ENCODE measurements at places on chromosomes 11 and 22.

DNA sequence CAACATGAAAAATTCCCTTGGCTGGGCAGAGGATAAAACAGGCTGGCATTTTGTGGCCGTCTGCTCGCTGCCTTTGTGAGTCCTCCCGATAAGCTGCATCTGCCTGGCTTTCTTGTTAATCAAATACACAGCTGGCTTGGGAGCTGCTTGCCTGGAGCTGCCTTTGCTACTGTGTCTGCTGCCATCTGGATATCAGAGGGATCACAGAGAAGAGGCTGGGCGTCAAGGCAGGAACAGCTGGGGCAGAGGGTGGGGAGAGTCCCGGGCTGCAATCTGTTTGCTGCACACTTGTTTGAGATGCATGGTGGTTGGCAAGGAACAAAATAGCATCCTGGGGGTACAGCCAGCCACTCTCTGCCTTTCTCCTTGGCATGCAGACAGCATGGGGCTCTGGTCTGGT, 36.0 kb downstream of the COMMD9 start:
- DNase-seq: no peak

DNA sequence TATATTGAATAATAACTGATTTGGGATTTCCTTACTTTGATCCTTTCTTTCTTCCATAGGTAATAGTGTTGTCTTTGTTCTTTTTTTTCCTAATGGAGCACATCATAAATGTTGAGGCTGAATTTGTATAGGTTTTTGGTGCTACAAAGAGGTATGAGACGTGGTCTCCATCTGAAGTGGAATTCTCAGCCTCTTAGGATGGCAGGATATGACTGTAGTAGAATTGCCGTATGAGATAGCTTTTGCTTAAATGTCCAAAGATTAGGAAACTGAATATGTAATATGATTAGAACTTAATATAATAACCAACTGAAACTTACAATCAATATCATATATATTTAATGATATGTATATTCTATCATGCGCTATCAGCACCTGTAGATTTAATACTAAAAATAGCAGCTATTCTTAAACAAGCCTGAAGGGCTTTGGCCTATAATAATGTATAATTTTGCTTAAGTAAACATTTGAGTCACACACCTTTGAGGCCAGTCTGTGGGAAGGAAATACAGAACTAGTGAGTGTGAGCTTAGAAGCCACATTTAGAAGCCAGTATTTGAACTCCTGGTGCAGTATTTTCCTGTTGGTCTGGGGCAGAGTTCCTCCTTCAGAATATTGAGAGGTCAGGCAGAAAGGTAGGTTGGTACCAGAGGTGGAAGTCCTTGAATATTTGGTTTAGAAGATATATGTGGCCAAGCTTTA, 62.6 kb downstream of the SWAP70 start:
- DNase-seq: no peak

DNA sequence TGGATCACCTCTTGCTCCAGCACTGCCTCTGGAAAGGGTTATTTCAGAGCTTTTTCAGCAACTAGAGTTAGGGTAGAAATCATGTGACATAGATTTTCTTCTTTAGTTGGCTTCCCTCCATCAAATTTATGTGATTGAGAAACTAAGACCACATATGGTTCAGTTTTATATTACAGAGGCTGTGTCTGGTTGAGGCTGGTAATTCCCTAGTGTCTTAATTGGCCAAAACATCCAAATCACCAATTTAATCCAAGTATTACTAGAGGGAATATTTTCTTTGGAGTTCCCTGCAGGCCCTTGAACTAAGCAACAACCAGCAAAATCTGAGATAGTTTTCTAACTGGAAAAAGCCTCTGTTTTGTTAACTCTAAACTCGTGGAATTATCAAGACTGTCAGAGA, 136.3 kb downstream of the ARHGAP42 start:
- no peak for DNase-seq

DNA sequence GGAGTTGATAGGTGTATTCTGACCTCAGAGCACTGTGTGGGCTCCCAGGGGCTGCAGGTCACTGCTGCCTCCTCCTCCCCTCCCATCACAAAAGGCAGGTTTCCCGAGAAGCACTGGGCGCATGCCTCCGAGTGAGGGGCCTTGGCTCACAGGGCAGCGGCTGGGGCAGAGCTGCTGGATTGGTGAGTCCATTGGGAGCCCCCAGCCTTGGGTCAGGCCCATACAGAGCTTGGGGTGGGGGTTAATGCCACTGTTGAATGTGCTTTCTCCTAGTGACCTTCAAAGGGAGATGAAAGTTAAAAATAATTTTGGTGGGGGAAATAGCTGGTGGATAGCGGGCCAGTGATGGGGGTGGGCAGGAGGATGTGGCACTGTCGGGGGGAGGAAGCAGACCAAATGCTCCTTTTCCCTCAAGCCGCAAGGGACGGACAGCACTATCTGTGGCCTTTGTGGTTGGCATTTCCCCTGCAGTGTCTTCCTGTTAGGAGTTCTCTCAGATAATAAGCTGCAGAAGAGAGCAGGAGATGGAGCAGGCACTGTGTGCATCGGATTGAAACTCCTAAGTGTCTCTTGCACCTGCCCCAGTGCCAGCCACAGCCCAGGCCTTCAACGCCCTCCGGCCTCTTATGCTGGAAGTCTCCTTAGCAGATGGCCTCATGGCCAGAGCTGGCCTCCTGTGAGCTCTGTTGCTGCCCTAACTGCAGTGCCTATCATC, 3.2 kb downstream of the TUBA8 start:
- DNase-seq: no peak

DNA sequence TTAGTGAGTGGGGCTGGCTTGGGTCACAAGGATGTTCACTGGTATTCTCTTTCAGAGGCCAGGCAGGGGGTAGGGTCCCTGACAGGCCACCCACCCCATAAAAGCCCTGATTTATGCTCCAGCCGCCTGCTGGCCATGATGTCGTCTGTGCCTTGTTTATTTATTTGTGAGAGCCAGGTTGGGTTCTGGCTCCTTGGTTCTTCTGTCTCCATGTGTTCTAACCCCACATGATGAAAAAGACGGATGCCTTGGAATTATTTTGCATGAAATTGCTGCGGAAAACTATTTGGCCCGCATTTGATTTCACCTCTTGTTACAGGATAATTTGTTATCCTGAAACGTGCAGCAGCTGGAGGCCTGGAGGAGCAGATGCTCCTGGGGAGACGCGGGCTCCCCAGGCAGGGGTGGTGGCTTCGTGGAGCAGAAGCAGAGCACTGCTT, 46.3 kb upstream of the WNT11 start:
- DNase-seq: no peak

GRCh38 chr22:31871480-31871879, 72.9 kb upstream of the YWHAH start:
- DNase-seq: no peak

DNA sequence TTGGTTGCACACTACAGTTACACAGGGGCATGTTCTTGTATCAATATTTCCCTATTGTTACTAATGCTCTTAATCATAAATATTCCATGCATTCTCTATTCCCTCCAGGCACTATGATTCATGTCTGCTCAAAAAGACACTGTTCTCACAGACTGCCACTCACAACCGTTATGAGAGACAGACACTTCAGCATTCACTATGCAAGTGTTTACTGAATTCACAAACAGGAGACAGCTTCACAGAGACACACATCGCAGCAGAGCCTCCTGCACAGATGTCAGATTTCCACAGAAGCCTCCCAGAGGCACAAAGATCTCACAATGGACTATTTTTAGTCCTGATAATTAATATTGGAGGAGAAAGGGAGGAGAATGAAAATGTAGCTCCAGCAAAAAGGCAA, 930.4 kb downstream of the OPCML start:
- no peak for DNase-seq

- DNase-seq: no peak
These were observed 128.1 kb downstream of the CTTN start for GRCh38 chr11:70526116-70527045.

DNA sequence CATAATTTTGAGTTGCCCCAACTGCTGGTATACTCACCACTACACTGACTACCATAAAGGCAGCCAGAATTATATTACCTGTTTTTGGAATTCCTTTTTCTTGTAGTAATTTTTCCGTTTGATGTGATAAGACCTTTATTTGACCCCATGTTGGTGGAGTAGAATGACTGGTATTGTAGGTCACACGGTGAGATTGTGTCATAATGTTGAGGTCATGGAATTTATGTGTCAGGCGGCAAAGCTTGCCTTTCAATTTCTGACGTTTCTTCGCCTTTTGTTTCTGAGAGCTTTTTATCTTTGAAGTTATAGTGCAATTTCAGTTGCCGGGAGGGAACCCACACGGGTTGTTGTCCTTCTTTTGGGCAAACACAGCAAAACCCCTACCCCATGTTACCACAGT, 13.0 kb downstream of the OR52K1 start:
- no peak for DNase-seq

- DNase-seq: no peak
These were observed 34.2 kb downstream of the IL18 start for GRCh38 chr11:112129656-112130055.

- DNase-seq: no peak
These were observed 29.2 kb upstream of the POGLUT3 start for GRCh38 chr11:108527382-108527781.

- DNase-seq: no peak
These were observed 96.6 kb downstream of the BCR start for GRCh38 chr22:23276656-23277582.

GRCh38 chr22:46742576-46743221, 4.6 kb upstream of the CERK start:
- no peak for DNase-seq

DNA sequence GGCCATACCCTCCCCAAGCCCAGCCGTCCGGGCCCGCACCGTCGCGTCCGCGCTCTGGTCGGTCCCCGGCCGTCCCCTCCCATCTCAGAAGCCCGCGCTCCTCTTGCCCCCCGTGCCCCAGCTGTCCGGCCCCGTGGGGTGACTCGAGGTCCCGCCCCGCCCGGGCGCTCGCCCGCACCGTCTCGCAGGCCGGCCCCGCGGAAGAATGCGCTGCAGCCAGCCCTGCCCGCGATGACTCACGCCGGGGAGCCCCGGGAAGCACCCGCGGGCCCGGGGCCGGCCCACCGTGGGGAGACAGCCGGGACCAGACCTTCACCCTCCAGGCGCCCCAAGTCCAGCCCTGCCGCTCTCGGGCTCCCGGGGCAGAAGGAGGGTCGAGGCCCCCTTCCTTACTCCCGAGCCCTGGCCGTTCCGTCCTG, 320 bp upstream of the PHLDA2 start:
- DNase-seq: peak; percentile 82

Data from tibial artery (tissue), 4 donors.